ENCODE measurements at places on chromosomes 7 and 10.

DNA sequence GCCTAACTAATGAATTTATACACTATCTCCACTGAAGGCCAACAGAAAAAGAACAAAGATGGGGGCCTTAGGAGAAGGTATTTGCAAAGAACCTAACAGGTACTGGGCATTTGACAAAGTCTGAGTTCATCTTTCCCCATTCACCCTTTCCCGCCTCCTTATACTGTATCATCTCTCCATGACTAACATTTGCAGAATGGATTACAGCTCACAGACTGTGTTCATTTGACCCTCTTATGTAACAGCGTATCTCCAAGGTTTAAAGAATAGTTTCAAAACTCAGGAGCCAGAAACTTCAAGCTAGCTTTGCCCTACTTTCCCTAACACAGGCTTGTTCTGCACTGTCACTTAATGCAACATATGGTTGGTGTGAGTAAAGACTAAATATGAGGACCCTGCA lies 238.7 kb upstream of the CELF2 start:
- DNase-seq, result no peak

DNA sequence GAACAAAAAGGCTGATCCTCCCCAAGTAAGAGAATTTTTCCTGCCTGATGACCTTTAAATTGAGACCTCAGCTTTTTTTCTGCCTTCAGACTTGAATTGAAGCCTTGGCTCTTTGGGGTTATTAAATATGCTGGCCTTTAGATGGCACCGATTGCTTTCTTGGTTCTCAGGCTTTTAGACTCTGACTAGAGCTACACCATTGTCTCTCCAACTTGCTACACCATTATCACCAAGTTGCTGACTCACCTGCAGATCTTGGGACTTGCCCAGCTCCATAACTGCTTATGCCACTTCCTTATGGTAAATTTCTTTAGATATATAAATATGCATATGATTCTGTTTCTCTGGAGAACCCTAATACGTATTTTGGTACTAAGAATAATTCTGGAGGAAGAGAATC lies 3.1 kb upstream of the ABCA13 start:
- no peak for DNase-seq

GRCh38 chr10:103691723-103692435 lies 163.5 kb downstream of the SH3PXD2A start:
- DNase-seq, result no peak

DNA sequence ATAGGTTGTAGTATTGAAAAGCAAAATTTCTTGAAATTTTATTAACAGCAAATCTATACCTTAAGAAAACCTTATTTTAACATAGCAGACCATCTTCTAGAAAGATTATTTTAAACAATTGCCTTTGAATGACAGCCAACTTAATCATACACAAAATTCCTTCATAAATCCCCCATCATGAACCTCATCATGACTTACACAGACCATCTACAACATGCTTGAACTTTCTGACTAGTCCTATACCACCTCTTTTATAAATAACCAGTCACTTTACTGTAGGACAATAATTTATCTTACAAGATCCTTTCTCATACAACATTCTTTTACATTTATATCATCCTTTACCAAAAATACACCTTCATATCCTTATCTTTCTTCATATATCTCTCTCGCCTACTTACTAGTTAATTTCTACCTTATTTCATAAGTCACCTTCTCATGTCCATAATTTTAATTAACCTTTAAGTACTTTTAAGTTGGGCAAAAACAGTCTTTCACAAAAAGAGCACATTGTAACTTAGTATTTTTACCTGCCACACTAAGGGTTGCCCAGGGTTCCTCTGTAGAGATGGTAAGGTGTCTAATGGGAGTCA lies 16.6 kb upstream of the PTN start:
- DNase-seq, result no peak

DNA sequence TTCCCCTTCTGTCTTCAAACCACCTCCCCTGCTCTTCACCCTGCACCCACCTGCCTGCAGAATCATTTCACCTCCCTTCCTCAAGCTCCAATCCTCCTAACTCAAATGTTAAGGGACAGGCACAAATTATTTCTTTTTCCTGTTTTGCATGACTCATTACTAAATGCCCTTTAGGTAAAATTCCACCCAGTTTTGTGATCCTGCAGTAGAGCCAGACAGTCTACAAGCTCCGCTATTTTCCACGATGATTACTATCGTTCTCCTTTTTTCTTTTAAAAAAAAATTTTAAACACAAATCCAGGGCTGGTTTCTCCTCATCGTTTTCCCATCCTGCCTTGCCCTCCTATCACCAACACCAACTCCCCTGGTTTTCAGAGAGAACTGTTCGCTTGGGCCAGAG lies 186.8 kb upstream of the YAE1 start:
- no peak for DNase-seq

DNA sequence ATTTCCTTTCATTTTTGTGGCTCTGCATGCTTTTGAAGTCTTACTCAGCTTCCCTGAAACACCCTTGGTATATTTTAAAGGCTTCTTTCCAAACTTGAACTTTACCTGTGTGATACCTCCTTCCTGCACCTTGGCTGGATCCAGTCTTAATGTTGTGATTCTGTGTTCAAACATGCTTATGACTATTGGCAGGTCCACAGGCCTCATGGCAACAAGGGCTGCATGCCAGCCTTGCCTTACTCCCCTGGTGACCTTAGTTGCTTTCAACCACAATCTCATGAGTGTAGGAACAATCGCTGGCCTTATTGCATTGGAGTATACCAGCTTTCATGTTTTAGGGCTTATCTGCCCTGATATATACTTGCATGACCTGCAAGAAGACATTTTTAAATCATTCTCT lies 238.7 kb downstream of the KIF20B start:
- DNase-seq, result no peak

- DNase-seq, result no peak
Measured at GRCh38 chr10:12344375-12345110, 4.8 kb upstream of the CAMK1D start.

GRCh38 chr7:29150856-29151255 lies 4.5 kb upstream of the CPVL start:
- no peak for DNase-seq

GRCh38 chr7:142832417-142832816 lies 22.5 kb upstream of the EPHB6 start:
- no peak for DNase-seq

- DNase-seq, result no peak
Measured at GRCh38 chr10:8404721-8405120, 350.2 kb downstream of the GATA3 start.

DNA sequence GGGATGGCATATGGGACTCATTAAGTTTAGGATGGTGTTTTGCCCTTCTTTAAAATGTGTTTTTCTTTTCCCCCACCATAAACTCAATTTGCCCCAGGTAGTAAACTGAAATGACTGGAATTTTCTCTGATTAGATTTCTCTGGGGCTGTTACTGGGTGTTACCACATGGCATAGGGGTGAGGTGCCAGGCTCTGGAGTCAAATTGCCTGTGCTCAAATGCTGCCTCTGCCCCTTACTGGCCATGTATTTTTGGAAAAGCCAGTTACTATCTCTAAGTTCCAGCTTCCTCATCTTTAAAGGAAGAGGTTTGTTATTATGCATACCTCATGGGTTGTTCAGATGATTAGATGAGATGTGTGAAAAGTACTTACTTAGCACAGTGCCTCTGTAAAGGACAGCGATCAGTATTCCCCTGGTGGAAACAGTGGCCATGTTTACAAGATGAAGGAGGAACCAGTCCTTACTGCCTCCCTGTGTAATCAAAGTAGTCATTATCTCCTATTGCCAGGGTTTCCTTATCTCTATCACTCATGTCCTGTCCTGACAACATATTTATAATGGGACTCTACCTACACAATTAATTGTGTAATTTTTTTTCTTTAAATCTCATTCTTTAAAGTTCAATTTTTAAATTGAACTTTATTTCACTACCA lies 352.0 kb downstream of the KCNMA1 start:
- no peak for DNase-seq

- no peak for DNase-seq
Measured at GRCh38 chr7:26497801-26498596, 206.3 kb downstream of the SNX10 start.

- no peak for DNase-seq
Measured at GRCh38 chr10:106981452-106982075, 182.9 kb downstream of the SORCS1 start.

GRCh38 chr10:14588084-14588937 lies 186.4 kb downstream of the FAM107B start:
- DNase-seq, result no peak

- DNase-seq, result no peak
Measured at GRCh38 chr10:80472234-80473095, 18.4 kb downstream of the TSPAN14 start.

DNA sequence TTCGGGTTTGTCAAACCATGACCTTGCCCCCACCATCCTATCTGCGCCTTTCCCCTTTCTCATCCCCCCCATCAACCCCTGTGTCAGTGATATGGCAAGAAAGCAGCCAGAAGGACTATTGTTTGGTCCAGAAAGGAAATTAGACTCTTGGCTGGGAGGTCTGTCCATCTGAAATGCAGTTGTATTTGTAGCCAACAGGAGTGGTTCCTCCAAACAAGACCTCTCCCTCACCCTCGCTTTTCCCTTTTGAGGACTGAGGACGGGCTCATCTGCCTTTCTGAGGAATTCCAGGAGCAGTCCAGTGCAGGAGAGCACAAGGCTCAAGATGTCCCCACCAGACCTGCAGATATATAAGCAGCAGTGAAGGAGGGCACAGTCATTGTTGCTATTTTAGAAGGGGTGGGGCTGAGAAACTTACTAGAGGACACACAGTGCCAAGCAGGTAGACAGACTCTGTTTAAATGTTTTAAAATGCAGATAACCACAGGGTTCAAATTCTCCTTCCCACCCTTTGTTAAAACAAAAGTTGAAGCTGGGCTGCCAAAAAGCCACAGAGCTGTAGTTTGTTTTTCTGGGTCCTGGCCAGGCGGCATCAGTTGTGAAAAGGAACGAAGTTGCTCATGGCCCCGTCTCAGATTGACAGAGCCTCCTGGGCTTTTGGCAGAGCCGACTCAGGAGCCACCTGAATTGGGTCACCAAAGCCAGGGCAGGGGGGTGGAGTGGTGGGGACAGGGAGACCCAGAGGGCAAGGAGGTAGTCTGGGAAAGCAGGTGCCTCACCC lies 37.3 kb downstream of the CYP17A1 start:
- DNase-seq, result no peak

DNA sequence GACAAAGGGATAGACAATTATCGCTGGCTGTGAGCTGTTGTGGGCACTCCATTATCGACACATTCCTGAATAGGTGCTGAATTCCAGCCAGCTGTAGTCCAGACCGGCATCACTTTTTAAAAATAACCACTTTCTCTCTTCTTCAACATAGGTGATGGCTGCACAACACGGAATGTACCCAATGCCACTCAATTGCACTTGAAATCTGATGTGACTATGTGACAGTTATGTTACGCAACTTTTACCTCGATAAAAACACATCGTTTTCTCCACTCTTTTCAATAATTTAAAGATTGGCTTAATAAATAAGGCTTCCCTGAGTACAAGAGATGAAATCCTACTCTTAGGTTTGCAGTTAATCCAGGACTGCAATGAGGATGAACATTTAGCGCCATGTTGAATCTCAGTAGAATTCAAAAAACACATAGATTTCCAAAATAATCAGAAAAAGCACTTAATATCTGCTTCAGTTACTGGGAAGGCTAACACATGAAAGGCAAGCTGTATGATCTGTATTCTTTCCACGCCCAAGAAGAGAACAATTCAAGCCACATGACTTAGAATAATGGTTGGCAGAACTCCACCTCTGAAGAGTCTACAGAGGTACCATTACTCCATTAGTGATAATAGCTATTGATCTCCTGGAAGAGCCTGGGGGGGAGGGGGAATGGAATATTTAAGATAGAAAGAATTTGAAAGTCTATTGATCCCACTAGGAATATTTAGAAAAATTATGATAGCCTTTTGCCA lies 3.6 kb downstream of the YWHAG start:
- DNase-seq, result no peak

GRCh38 chr7:79923953-79924352 lies 210.7 kb upstream of the GNAI1 start:
- DNase-seq, result no peak

DNA sequence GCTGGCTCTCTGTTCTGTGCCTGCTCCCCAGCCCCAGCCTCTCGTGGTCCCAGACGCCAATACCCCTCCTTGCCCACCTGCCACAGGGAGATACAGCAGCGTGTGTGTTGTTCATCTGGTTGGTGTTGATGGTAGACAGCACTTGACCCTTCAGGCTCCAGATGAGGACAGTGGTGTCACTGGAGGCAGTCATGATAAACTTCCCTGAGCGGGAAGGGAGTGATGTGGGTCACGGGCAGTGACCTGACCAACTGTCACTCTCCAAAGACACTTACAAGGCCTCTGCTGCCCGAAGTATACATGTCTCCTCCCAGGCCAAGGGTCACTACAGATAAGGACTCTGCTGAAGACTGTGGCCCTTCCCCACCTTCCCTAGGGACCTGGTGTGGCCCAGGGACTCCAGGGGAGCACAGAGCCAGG lies 5.6 kb downstream of the TBL2 start:
- no peak for DNase-seq

DNA sequence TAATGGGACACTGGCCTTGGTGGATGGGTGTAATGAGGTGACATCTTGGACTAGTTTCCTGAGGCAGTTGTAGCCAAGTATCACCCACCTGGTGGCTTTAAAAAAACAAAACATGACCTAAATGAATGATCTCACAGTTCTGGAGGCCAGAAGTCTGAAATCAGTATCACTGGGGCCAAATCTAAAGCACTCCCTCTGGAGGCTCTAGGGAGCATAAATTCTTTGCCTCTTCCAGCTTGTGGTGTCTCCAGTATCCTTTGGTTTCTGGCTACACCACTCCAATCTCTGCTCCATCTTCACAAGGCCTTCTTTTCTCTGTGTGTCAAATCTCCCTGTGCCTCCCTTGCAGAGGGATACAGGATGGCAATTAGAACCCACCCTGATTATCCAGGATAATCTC lies 342.9 kb downstream of the CALN1 start:
- no peak for DNase-seq

DNA sequence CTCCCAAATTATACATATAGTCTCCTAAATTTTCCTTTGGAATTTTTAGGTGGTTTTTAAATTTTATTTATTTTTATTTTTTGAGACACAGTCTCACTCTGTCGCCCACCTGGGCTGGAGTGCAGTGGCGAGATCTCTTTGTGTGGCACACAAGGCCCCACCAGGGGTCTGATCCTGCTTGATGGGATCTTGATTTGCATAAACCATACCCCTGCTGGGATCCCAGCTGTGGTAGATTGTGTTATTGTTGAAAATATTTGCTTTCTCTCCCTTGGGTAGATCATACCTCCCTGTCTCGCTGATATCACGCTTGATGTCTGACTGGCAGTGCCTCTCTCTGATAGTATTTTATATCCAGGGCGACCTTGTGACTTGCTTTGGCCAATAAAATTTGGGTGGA lies 5.6 kb upstream of the MUC3A start:
- DNase-seq, result no peak

DNA sequence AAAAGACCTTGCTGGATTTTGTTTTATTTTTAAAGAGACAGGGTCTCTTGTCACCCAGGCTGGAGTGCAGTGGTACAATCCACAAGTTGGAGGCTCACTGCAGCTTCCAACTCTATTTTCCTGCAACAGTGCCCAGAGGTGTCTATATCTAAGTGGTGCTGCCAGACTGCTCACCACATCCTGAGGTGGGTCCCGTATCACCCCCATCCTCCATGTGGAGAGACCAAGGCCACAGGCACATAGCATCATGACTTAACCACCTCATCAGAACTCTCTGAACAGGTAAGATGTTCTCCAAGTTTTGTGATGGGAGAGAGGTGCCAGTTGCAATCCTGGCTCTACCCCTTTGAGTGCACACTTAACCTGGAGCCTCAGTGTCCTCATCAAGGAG lies 98.2 kb downstream of the RNF216 start:
- DNase-seq, result no peak

Data from stimulated activated CD4-positive, alpha-beta T cell treated with anti-CD3 and anti-CD28 coated beads, Interleukin-4, amount 100 ng/mL, for 48 hours (primary cell).